ENCODE measurements at places on chromosomes 2 and 18.

GRCh38 chr2:36798724-36799123 lies 102.2 kb downstream of the VIT start:
- DNase-seq = no peak

DNA sequence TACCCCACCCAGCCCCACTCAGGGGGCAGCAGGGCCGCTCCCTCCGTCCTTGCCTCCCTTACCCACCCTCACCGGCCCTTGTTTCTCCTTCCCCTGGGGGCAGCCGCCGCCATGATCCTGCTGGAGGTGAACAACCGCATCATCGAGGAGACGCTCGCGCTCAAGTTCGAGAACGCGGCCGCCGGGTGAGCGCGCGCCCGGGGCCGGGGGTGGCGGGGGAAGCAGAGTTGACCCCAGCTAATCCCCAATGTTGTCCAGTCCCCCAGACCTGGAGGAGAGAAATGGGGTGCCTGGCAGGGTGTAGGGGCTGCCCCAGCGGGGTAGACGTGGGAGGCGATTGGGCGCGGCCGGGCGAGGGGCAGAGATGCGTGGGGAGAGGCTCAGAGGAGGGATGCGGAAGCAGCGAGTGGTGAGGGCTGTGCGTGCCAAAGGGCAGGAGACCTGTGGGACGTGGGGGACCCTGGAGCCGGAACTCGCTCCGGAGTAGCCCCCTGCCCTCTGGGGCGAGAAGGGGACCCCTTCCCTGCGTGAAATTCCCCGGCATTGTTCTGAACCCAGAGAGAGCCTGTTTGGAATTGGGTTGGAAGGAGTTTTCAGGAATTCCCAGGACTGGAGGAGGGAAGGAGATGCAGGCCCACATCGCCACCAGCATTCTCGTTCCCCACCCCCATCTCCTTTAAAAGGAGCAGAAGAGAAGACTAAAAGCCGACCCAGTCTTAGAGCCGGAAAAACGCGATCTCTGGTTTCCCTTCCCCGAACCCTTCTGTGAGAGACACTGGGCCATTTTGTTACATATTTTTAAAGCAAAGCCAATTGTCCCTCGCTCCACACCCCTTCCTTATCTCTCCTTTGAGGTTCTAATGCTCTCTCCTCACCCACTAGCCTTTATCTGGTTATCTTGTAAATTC lies 625 bp downstream of the ARPC2 start:
- peak; percentile 70 for DNase-seq

DNA sequence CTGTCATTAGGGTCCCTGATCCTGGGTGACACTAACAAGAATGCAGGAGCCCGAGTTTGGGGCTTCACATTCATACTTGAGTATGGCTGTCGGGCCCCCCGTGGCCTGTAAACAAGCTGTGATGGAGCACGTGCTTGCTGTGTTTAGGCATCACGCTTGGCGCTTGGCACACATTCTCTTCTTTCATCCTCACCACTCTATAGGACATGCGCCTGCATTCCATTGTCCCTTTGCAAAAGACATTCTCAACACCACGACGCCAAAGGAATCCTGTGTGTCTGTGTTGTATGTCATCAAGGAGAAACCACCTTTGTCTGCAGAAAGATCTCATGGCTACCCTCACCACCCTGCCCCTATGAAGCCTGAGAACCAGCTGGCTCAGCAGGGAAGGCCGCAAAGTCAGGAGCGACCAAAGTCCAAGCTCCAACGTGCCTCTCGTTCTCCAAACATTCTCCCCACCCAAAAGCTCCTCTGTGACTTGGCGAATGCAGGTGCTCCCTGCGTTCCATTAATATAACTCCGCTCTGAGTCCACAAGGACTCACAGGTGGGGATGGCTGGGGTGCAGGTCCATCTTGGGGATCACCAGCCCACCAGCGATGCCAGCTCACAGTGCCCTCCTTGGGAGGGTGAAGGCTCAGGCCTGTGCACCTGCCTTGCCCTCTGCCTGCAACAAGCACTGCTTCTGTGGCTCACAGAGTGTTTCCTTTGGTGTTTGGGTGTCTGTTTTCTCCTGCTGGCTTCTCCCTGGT lies 6.2 kb upstream of the PER2 start:
- no peak for DNase-seq

GRCh38 chr2:139940686-139941085 lies 1160.5 kb upstream of the NXPH2 start:
- DNase-seq = no peak

DNA sequence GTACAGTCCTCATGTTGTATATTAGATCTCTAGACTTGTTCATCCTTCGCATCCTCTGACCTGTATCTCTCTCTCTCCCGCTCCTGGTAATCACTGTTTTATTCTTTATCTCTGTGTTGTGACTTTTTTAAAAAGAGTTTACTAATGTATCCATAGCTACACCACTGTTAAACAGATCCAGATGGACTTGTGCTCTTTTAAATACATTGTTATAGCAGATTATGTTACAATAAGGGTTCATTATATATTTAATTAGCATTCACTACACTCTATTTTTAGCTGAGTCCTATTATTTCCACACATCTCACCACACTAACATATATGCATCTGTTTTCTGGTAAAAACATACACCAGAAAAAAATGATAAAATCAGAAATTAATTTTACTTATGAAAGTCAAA lies 90.5 kb downstream of the RBM43 start:
- DNase-seq = no peak

- no peak for DNase-seq
Measured at GRCh38 chr2:172790404-172790803, 54.8 kb downstream of the RAPGEF4 start.

- DNase-seq = no peak
Measured at GRCh38 chr2:118097657-118098056, 9.4 kb downstream of the INSIG2 start.

DNA sequence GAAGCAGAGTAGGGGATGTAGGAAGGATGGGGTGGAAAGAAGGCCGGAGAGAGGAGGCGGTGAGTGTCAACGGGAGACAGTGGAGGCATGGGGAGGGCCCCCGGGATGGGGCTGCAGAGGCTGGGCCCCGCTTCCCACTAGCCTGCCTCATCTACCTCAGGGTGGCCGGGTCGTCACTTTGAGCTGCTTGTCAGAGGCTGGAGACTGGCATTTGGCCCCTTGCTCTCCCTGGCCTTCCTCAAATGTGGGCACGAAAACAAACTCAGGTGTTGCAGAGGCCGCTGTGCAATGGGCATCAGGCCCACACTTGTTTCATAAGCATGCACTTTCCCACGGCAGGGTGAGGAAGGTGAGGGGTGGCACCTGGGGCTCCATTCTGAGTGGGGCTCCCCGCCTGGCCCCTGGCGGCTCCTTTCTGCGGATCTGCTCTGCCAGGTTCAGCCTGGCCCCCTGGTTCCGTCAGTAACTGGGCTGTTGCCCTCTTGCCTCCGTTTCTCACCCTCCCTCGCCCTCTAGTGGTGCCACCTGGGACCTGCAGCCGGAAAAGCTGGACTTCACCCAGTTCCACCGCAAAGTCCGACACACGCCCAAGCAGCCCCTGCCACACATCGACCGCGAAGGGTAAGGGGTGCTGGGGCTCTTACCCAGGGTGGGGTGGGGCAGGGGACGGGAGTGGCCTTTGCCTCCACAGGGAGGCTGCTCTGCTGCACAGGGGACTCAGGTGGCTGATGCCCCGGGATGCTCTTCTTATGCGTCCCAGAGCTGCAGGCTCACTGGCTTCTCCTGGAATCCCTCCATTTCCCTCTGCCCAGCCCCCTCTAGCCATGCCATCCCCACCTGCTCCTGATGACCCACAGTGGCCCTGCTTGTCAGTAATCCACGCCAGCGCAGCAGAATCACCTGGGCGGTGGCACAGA lies 125.4 kb downstream of the CTIF start:
- peak; percentile 45 for DNase-seq

GRCh38 chr2:109409321-109410038 lies 204.3 kb downstream of the SEPTIN10 start:
- no peak for DNase-seq

- no peak for DNase-seq
Measured at GRCh38 chr2:68190991-68191731, 33.5 kb downstream of the PNO1 start.

DNA sequence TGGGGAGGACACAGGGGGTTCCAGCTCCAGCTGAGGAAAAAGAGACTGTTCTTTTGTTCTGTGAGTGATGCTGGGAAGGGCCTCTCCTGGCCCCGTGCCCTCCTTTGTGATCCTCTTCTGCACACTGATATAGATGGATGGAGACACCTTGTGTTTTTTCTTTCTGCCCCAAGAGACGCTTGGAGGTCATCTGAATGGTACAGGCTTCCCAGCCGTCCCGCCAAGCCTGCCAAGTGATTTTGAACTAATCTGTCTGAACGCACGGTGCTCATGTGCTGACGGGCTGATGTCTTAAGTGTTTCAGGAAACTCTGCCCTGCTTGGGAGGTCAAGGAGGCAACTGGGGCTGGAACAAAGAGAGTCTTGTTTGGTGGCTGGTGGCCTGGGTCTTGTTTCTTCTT lies 57.5 kb downstream of the KIF5C start:
- DNase-seq = no peak

Measured in activated T-cell treated with anti-CD3 and anti-CD28 coated beads, Interleukin-2, amount 50 U/mL, for 4 hours (primary cell).